Omental fat pad (tissue), 4 donors: ENCODE measurements at places on chromosomes 2 and 18.

- no peak for DNase-seq
Observed at GRCh38 chr18:3097082-3097481, 84.1 kb upstream of the LPIN2 start.

DNA sequence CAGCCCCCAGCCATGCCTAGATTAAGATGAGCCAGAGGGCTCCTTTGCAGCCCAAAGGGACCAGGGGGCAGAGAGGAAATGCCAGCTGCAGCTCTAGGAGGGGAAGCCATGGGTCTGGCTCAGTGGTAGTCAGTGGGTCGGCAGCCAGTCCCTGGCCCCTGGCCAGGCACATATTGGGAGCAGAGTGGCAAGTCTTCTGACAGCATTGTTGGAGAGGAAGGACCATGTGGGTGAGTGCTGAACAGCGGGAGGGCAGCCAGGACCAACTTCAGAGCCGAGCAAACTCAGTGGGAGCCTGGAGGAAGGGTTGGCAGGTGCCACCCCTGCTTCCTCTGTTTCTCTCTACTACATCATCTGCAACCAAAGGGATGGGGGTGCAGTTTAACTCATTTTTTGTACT is 140.5 kb upstream of the PELI1 start:
- no peak for DNase-seq

DNA sequence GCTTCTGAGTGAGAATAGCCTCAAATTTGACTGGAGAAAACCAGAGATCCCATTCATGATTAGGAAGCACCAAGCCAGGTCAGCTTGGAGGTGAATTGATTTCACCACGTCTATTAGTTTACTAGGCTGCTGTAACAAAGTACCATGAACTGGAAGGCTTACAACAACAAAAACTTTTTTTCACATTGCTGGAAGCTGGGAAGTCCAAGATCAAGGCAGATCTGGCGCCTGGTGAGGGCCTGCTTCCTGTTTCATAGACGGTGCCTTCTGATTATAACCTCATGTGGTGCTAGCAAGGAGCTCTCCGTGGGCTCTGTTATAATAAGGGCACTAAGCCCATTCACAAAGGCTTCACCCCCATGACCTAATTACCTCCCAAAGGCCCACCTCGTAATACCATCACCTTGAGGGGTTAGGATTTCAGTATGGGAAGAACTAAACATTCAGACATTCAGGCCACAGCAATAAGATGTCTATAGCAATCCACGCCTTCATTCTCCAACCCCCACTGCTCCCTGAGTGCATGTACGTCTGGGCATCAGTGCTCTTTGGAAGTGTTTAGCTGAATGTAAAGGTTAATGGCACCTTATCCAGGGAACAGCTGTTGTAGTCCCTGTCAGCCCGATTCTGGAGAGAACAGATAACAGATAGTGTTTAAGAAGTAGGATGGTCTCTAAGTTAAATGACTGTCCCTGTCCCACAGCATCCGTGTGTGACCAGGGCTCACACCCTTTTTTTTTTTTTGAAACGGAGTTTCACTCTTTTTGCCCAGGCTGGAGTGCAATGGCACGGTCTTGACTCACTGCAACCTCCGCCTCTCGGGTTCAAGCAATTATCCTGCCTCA is 89.2 kb downstream of the SOCS6 start:
- no peak for DNase-seq

DNA sequence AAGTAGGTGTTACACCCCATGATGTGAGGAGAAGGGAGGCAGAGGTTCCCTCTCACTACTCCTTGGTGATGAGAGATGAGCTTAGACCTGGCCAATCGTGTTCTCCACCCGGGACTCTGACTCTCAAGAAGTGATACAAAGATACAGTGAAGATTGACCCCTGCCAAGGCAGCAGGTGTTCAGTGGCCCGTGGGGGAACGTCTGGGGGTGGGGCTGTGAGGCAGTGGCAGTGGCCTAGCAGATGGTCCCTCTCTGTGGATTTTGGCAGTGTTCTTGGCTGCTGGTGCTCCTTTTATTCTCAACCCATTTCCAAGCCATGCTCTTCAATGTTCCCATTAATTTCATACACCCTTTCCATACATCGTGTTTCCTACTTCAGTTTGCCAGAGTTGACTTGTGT is 120.4 kb upstream of the NEDD4L start:
- DNase-seq, result no peak

DNA sequence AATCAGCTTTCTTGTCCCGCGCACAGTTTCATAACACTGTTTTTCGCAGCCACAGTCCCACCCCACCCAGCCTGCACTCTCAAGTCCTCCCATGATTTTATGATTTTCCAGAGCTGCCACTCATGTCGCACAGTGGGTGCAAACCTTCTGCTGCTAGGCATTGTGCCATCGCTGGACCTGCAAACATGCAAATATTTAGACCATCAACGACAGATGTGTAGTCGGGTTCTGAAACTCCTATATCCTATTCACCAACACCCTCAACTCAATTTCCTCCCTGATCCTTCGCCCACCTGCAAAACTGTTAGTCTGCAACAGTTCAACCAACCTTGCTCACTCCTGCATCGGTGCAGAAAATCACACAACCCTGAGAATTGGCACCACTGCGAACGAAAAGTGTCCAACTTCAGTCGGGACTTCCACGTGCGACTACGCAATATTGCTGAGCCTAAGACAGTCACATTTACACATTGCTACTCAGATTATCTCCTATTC is 871 bp upstream of the ALS2 start:
- no peak for DNase-seq

DNA sequence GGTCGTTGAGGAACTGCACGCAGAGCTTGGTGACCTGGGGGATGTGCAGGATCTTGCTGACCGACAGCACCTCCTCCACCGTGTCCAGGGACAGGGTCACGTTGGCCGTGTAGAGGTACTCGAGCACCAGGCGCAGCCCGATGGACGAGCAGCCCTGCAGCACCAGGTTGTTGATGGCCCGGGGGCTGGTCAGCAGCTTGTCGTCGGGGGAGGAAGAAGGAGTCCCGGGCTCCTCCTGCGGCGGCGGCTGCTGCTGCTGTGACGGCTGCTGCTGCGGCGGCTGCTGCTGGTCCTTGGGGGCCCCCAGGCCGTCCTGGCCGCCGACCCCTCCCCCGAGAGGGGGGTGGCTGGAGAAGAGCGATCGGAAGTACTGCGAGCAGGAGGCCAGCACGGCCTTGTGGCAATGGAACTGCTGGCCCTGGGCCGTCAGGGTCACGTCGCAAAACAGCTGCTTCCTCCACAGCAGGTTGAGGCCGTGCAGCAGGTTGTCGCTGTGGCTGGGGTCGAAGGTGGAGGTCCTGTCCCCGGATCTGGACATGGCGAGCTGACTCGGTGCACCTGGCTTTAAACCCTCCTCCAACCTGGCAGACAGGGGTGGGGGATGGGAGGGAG is 2.7 kb downstream of the KLHL14 start:
- DNase-seq, result no peak

GRCh38 chr2:58620093-58620492 is 379.0 kb upstream of the FANCL start:
- no peak for DNase-seq

- no peak for DNase-seq
Observed at GRCh38 chr2:27264253-27264752, 1.5 kb upstream of the SLC30A3 start.

DNA sequence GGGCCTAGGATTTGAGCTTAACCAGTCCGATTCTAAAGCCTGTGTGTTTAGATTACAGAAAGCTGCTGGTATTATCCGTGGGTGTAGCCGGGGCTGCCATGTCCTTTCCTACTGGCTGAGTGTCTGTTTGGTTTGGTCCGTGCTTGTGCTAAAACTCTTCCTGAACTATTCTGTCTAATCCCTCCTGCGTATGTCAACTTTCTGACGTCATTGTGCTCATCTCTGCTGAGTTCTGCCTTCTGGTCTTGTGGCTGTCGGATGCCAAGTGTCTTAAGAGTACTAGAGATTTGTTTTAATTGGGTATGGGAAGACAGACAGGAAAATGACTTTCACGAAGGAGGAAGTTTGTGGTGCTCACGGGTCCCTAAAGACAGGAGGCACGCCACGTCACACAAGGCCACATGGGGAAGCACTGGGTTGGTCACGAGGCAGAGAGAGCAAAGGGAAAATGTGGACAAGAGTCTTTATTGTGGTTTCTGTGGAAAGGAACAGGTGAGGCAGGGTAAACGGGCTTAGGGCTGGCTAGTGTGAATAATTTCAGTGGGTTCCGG is 31.8 kb upstream of the NTSR2 start:
- DNase-seq, result no peak

- DNase-seq, result no peak
Observed at GRCh38 chr18:22136395-22136794, 33.0 kb upstream of the GATA6 start.

- no peak for DNase-seq
Observed at GRCh38 chr2:65574993-65575392, 142.6 kb upstream of the SPRED2 start.

DNA sequence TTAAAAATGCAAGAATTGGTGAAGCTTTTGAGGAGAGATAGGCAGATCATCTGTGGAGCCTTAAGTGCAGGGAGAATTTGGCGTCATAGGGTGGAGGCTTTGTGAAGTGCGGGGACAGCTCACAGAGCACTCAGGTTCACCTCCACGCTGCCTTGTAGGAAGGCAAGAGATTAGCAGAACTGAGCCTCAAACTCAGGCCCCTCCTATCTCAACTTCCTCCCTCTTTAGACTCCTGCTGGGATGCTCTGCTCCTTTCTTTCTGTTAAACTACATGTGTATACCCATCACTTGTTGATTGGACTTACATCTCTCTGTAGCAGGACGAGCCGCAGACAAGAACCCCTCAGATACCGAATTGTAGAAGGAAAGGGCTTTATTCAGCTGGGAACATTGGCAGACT is 422.2 kb downstream of the SETBP1 start:
- no peak for DNase-seq

GRCh38 chr18:53551868-53552426 is 672.5 kb downstream of the MBD2 start:
- no peak for DNase-seq

GRCh38 chr2:229126066-229126465 is 145.0 kb downstream of the PID1 start:
- DNase-seq, result no peak

DNA sequence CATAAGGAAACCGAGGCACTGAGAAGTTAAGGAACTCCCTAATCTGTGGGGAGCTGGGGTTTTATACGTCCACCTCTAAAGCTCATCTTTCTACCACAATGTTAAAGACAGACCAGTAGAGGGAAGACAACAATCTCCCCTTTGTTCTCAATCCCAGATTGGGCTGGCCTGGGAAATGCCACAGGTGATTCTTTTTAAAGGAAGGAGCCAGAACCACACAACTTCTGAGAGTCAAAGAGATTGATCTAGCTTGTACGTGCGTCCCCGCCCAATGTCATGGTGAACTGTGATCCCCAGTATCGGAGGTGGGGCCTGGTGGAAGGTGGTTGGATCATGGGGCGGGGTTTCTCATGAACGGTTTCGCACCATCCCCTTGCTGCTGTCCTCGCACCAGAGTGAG is 81.8 kb upstream of the LCLAT1 start:
- no peak for DNase-seq

DNA sequence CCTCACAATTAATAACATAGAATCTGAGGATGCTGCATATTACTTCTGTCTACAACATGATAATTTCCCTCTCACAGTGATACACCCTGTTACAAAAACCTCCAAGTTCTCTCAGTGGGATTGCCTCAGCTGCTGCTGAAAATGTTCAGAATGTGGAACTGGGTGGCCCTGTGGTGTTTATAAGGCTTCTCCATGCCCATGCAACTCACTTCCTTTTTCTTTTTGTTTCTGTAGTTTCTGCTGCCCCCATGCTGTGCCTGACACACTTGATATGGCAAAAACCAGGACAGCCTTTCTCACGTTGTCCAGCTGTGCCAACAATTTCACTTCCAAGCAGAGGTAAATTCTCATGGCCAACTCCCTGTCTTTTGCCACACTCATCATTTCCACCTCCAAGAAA is 206.2 kb downstream of the RPIA start:
- DNase-seq, result no peak

- no peak for DNase-seq
Observed at GRCh38 chr18:13231151-13231550, 12.6 kb downstream of the LDLRAD4 start.

GRCh38 chr18:11320986-11321385 is 171.6 kb upstream of the PIEZO2 start:
- no peak for DNase-seq

GRCh38 chr2:100542418-100542817 is 20.4 kb upstream of the PDCL3 start:
- no peak for DNase-seq

GRCh38 chr18:31230495-31230894 is 67.8 kb upstream of the DSC1 start:
- no peak for DNase-seq

- DNase-seq, result no peak
Observed at GRCh38 chr18:2641638-2642037, 13.9 kb upstream of the SMCHD1 start.

DNA sequence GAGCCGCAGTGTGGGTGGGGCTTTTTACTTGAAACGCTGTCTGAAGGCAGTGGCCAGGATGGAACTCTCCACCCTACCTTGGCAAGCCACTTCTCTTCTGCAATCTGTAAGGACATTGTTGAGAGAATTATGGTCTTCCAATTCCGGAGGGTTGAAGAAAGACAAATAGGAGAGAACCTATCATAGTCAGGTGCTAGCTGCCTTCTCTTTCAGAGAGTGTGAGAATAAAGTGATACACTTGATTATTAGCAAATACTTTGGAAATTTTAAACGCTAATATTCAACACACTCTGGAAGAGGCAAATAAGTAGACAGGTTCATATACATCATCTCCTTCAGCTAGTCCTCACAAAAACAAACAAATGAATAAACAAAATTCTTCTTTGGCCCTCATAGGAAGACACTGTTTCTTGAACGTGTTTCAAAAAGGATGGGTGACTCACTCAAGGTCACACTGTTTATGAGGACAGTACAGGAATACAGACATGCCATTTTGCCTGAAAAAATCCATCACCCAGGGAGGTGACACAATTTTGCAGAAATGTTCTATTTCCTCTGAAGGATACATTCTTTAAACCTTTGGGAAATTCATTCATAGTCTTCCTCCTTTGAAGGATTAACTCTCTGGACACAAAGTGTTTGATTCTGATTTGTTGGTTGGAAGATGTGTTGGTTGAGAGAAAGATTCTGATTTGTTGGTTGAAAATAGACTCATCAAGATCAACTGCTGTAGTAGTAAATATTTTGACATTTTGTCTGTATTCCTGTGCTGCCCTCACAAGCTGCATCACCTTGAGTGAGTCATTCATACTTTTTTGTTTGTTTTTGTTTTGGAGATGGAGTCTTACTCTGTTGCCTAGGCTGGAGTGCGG is 2.2 kb upstream of the IL1RN start:
- no peak for DNase-seq

- no peak for DNase-seq
Observed at GRCh38 chr2:122341007-122341406, 585.6 kb downstream of the TSN start.

GRCh38 chr18:11810379-11810778 is 40.8 kb upstream of the CHMP1B start:
- no peak for DNase-seq
